ENCODE measurements at places on chromosomes 6 and 20.
A peak's percentile ranks its signal among the peaks of the same experiment; 100 is the strongest.

- DNase-seq: peak; percentile 34
Observed at GRCh38 chr20:47551841-47552240, 50.2 kb downstream of the NCOA3 start.

GRCh38 chr6:132215805-132216204 lies 185.5 kb downstream of the MOXD1 start:
- DNase-seq: peak; percentile 62

DNA sequence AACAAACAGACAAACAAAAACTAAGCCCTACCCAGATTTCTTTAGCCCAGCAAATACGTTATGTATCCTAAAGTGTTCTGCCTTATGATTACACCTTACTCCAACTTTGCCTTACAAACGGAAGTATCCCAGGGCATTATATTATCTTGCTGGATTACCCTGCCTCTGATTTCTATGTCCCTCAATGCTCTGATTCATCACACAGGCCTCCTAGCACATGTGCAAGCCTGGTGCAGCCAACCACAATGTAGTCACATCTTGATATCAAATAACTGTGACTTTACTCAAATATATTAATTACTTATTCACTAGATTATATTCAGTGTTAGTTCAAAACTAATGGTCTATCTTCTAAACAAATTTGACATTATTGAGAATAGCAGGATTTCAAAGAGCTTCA lies 598.6 kb downstream of the TBC1D32 start:
- DNase-seq: no peak

- DNase-seq: peak; percentile 25
Observed at GRCh38 chr6:135147637-135148592, 33.2 kb upstream of the MYB start.

GRCh38 chr6:13099771-13100170 lies 228.6 kb downstream of the TBC1D7 start:
- DNase-seq: no peak

- DNase-seq: peak; percentile 37
Observed at GRCh38 chr6:31588871-31589650, 3.0 kb downstream of the LST1 start.

- no peak for DNase-seq
Observed at GRCh38 chr6:135163440-135163738, 17.7 kb upstream of the MYB start.

DNA sequence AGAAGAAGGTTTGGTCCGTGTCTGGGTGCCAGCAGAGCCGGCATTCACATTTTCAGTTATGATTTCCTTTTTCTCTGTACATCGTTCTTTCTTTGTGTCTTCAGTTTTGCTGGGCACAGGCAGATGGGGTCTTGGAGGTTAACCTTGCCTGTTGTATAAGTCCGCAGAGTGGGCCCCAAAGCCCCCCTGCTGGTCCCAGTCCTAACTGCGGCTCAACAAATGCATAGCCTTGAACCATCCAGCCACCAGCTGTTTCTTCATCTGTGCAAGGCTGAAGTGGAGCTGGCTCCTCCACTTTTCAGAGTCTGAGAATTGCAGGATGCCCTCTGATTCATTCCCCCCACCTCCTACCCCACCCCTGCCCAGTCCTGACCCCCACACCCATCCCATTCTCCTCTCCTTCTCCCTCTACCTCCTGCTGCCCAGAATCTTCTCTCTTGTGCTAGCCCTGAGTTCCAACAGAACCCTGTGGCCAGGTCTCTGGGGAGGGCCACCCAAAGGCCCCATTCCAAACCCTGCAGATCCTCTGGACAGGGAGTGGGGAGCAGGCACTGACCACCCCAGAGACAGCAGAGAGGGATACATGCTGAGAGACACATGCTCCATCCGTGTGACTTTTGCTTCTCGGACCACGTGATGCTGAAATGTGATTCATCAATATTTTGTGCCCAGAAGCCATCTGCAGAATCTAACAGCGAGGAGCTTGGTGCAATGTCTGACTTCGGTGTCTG lies 386.5 kb upstream of the SULF2 start:
- no peak for DNase-seq

DNA sequence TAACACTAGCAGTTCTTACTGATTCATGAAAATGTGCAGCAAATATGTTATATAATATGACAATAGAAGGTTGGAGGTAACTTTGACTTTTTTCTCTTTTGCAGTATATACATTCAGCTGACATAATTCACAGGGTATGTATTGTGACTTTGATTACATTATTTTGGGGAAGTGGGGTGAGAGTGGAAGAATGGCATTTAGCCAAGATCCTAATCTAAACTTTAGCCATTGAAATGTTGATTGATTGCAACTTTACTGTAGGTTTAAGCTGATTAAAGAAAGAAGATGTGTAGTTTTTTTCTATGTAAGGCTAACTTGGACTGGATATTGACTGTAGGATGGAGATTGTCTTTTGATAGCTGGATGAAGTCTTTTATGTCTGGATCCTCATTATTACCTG lies 46.0 kb downstream of the MAPK14 start:
- DNase-seq: no peak

DNA sequence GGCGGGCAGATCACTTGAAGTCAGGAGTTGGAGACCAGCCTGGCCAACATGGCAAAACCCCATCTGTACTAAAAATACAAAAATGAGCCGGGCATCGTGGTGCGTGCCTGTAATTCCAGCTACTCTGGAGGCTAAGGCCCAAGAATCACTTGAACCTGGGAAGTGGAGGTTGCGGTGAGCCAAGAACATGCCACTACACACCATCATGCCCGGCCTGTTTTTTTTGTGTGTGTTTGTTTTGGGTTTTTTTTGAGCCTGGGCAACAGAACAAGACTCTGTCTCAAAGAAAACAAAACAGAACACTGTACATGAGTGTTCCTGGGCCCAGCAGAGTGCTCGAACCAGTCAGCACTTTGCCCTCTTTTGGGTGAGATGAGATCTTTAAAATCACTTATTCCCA lies 159.1 kb downstream of the MTHFD1L start:
- DNase-seq: no peak

GRCh38 chr6:32843331-32843978 lies 392 bp downstream of the PSMB8 start:
- no peak for DNase-seq

DNA sequence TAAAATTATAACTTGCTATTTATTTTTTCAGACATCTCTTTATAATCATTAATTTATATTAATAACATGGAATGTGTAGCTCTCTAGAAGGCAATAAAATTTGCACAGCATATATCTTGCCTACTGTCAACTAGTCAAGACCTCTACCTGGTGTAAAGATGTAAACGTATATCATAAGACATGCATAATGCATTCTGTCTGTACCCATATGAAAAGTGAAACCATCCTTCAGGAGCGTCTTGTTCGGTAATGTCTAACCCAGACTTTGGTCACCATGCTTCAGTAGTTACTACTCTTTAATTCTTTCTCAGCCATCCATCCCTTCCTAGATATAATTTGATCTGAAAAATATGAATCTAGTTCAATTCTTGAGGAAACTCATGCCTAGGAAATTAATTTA lies 21.0 kb downstream of the CEP43 start:
- DNase-seq: no peak

- DNase-seq: no peak
Observed at GRCh38 chr6:112957536-112957916, 610.4 kb downstream of the RFPL4B start.

- DNase-seq: peak; percentile 34
Observed at GRCh38 chr6:26223228-26223627, 136.0 kb downstream of the HFE start.

GRCh38 chr6:73182021-73182607 lies 43.2 kb downstream of the KHDC1L start:
- no peak for DNase-seq

DNA sequence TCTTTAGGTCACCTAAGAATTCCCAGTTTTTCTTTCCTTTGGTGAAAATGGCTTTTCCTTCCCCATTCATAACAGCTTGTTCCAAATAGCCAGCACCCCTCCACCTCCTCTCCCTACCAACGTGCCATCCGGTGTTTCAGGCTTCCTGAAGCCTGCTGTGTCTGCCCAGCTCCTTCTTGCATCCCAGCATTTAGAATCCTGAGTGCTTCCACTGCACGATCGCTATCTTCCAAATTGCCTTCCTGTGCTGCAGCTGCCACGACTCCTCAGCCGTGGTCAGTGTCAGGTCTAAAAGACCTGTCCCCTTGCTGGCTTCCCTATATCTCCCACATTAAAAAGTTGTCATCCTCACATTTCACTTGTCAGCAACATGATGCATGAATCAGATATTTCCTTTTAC lies 550.3 kb upstream of the JARID2 start:
- DNase-seq: no peak

DNA sequence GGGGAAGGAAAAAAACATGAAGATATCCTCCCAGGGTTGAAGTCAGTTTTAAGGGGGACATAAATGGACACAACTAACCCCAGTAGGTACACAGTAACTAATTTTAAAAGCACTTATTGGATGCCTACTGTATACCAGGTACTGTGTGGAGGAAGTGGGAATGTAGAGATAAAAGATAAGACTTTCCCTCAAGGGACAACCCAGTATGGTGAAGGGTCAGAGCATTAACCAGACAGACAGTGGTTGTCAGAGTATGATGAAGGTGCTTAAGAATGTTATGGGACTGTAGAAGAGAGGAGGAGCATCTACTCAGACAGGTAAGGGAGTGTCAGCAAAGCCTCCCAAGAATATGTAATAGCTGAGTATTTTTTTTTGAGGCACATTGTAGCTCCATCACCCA lies 906 bp downstream of the ABCF1 start:
- DNase-seq: no peak

DNA sequence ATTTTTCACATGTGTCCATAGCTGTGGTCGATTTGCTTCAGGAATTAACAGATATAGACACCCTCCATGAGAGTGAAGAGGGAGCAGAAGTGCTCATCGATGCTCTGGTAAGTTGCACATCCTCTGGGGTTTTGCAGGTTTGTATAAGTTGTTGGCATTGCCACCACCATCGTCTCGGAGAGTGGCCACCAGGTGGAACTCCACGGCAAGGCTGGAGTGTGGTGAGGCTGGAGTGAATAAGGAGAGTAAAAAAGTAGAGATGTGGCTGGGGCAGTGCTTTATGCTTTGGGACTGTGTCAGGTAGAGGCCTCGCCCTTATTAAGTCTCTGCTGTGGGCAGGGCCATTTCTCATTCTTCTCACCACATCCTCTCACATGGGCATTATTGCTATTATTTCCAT lies 63.7 kb downstream of the CTNNBL1 start:
- no peak for DNase-seq

GRCh38 chr6:121435444-121436069 lies at the start of gene GJA1:
Gene GJA1 (plus strand): TSS chr6:121435646. CDS start chr6:121446848, 11,202 bp downstream.
- peak; percentile 89 for DNase-seq

DNA sequence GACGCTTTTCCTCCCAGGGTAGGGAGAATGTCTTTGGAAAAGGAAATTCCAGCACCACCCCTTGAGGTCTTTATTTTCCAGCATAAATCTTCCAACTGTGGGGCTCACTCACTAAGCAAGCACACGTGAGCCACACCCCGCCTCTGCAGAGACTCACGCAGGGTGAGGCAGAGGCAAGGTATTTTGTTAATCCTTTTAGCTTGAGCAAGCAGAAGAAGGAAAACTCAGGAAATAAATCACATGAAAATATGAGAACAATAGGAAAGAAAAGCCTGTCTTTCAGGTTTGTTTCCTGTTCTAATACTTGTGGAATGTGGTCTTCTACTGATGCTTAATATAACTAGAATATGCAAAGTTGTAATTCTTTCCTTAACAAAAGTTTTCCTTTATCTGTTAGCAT lies 4.1 kb upstream of the PHACTR2 start:
- DNase-seq: peak; percentile 70

DNA sequence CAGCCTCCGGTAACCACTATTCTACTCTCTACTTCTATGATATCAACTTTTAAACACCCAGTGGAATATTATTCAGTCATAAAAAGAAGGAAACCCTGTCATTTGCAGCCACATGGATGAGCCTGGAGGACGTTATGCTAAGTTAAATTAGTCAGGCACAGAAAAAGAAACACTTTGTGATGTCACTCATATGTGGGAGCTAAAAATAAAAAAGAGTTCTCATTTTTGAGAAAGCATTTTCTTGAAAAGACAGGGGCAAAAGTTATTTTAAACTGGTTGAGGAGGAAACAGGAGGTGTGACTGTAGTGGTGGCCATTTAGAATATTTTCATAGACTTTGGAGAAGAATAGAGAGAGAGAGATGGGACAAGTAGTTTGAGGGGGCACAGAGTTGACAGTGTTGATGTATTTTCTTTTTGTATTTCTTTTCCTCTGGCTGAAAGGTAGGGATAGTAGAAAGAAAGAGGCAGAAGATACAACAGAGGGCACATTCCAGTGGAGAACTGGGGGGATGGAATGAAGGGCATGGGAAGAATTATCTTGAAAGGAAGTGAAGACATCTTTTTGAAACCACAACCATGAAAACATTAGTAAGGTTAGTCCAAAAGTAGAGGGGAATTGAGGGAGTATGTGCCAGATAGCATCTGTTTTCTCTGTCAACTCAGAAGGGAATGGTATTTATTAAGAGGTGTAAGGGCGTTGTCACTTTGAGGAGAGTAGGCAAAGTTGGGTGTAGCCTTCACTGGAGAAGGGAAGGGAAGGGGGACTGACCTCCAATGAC lies 181.3 kb upstream of the GMDS start:
- DNase-seq: peak; percentile 91

DNA sequence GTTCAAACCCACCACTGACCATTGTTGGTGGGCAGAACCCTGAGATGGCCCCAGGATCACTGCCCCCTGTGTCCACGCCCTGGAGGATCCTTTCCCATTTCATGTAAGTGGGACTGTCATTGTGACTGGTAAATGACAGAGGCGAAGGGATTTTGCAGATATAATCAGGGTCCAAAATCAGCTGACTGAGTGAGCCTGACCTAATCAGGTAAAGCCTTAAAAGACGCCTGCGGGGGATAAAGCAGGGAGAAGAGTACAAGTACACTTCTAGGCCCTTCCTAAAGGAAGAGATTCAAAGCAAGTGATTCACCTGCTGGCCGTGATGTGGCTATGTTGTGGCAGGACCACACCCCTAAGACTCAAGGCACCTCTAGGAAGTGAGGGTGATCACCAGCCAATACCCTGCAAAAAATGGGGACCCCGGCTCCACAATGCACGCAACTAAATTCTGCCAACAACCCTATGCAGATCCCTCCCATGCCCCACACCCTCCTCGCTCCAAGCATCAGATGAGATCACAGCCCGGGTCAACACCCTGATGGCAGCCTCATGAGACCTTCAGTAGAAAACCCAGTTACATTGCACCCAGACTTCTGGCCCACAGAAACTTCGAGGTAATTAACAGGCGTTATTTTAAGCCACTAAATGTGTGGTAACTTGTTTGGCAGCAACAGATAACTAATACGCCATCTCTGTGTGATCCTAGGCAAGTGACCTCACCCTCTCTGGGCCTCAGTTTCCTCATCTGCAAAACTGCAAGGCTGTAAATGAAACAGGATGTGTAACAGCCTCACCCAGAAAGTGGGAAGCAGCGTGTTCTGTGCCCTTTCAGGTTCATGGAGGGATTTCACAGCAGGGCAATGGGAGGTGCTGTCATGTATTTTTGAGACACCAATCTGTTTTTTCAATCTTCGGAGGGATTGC lies 11.3 kb downstream of the PREX1 start:
- no peak for DNase-seq

All from EH (cell line).